Cortex of kidney (tissue), 1 donor: ENCODE measurements at places on chromosomes 6 and 20.

- no peak for DNase-seq
Measured at GRCh38 chr20:4017051-4017712, 1.8 kb upstream of the RNF24 start.

DNA sequence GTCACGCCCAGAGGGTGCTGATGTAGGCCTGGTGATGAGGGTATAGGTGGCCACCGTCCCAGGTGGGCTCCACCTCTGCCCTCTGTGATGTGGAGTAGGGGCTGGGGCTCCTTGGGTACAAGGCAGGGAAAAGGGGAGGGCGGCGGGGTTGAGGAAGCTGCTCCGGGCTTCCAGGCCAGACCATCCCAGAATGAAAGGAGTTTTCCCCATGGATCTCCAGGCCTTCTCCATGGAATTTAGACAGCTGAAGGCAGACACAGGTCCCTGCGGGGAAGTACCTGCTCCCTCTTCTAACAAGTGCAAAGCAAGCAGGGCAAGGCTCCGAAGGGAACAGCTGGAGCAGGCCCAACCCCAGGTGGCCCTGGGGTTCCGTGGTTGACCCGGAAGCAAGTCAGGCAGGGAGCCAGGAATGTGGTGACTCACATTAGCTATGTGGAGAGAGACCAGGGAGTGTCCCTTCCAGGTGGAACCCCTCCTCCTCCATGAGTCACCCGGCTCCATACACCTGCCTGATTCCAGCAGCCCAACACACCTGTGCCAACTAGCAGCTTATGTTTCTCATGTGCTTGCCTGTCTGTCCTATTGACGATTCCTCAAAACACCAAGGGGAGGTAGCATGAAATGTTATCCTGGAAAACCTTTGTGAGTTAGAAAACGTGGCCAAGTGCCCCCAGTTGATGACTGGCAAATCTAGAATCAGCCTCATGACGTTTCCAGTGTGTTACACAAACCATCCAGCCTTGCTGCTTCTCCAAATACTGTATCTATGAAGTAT lies 59.7 kb upstream of the SNX9 start:
- no peak for DNase-seq

GRCh38 chr6:142744836-142745235 lies 200.1 kb downstream of the HIVEP2 start:
- no peak for DNase-seq

- DNase-seq = no peak
Measured at GRCh38 chr6:15398633-15399275, 152.9 kb downstream of the JARID2 start.

GRCh38 chr6:128305228-128305627 lies 215.2 kb downstream of the PTPRK start:
- DNase-seq = no peak

GRCh38 chr6:44219053-44219814 lies 2.5 kb downstream of the MYMX start:
- DNase-seq = peak; percentile 33

GRCh38 chr20:3658716-3659491 lies 4.3 kb downstream of the GFRA4 start:
- no peak for DNase-seq

DNA sequence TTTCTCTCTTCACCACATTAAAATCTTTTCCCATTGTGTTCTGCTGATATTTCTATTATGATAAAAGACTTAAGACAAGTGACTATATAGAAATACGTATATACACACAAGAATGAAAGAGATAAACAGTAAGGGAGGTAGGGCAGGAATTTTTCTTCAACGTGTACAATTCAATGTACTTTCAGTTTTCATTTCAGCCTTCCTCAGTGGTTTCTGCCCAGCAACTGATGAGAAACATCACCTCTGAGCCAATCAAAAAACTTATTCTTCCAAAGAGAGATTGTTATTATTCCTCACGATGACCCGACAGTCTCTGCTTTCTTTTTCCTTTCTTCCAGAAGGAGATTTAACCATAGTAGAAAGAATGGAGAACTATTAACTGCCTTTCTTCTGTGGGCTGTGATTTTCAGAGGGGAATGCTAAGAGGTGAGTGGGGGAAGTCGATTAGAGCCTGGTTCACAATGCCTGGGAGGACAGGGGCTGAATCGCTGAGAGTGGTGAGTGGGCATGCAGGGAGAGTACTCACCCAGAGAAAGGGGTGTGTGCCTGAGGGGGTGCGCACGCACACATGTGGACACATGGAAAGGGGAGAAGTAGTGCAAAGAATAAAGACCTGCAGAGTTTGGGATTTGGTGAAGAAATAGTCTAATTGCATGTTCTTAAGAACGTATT lies at the start of gene BTN3A1:
TSS of gene BTN3A1 (plus strand) at position 289 of the 672 bp plus-strand sequence. CDS start 3,289 bp downstream, outside the sequence.
- no peak for DNase-seq

GRCh38 chr6:170438402-170438753 lies 114.7 kb downstream of the PSMB1 start:
- DNase-seq = no peak
